ENCODE measurements at places on chromosomes 7 and 10.

DNA sequence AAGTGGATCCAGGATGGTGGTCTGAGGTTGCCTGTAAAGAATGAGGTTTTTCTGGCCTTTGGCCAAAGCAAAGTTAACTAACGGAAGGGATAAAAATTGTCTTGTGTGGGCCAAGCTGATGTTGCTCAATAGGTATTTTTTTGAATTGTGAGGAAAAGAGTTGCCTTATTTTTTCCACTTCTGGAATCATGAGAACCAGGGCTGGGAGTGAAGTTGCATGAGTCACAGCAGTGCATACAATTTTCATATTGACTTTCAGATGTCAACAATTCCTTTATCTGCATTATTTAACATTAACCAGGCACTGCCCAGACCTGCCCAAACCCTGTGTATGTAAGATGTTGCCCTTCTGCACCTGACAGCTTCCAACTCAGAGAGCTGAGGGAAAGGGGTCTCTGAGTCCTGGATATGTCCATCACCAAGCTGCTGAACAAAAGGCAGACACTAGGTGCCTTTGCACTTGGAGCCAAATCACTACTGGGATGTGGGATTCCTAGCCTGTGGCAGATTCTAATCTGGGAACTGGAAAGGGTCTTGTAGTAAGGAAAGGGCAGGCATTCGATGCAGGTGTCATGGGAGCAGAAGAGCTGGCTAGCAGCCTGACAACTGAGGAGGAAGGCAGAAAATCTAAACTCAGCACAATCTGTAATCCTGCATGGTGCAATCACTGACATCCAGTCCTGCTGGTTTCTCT is 52.3 kb upstream of the SLC35B4 start:
- DNase-seq = no peak

DNA sequence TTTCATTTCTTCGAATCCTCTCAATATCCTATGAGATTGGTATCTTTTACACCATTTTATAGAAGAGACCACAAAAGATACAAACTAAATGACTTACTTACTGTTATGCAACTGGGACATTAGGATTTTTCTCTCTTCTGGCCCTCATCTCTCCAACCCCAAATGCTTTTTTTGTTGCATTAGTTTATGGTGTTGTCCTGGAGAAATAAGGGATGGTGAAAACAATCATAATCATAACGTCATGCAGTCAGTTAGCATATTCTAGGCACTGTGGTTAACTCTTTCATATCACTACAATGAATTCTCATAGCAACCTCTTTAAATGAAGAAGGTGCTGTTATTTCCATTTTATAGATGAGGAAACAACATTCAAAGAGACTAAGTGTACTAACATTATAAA is 104.6 kb downstream of the PON1 start:
- no peak for DNase-seq

DNA sequence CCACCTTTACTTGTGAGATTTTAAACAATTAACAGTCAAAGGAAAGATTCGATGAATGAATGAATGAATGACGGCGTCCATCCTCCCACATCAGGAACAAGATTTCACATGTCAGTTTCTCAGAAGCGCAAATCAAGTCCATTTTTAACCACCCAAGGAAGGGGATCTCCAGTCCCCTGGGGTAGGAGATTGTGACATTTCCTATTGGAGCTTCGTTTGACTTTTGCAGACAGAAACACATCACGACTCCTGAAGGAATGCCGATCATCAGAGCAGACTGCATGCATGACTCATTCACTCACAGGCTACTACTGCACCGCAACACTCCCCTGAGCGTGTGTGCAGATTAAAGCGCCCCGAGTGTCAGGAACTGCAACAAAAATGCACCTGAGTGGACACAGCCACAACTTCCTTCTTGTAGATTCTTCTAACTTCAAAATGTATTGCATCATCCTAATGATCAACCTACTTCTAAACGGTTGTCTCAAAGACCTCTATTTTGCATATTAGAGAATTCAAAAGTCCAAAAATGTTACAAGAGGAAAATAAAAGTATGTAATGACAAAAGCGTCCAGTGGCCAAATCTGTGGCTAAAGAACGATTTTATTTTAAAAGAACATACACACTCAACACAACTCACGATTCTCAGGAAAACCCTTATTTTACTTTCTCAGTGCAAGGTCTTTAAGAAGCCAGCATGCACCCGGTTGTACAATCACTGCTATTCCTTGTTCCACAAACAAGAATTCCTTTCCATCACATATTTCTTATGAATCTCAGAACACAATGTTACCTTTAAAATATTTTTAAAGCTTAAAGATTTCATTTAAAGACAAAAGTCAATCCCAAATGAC is 172.6 kb downstream of the FAM107B start:
- peak; percentile 38 for DNase-seq

GRCh38 chr10:132872658-132873057 is 69.7 kb downstream of the CFAP46 start:
- no peak for DNase-seq

All from stimulated activated CD8-positive, alpha-beta memory T cell treated with anti-CD3 and anti-CD28 coated beads, Interleukin-7, amount 100 ng/mL, for 4 hours (primary cell).